ENCODE measurements at places on chromosomes 11 and 22.

DNA sequence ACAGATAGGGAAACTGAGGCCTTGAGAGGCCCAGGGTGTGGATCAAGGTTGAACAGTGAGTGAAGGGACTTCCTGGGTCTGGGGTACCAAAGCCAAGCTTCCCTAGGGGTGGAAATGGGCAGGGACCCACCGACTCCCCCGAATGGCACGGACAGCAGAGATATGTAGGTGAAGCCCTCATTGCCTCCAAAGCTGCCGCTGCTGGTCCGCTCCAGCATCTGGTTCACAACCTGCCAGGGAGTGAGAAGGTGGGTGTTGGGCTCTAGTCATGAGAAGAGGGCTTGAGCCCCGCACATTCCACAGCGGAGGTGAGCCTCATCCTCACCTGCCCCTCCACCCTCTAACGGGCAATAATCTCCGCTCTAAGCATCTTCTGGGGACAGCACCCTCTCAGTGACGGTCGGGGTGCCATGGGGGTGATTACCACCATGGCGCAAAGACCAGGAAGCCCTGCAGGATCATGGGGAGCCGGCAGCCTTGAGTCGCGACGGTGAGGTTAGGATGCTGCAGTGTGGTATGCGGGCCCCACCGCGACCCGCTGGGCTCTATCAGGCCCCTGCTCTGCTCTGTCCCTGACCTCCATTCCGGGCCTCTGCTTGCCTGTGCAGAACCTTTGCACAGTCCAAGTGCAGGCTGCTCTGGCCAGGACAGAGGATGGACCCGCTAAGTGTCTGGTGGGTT is 10.8 kb downstream of the ALDH3B2 start:
- DNase-seq = no peak

DNA sequence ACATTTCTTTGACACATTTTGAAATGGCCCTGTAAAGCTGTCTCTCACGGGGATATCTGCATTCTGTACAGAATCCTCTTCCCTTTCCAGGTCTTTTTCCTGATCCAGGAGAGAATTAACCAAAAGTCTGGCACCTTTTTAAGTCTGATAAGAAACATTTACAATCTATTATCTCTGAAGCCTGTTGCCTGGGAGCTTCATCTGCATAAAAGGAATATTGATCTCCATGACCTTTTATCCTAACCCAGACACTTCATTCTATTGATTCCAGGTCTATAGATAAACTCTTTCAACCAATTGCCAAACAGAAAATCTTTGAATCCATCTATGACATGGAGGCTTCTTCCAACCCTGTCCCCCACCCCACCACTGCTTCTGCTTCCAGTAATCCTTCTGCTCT is 33.7 kb upstream of the EI24 start:
- no peak for DNase-seq

- DNase-seq = no peak
Measured at GRCh38 chr11:122754553-122755322, 83.6 kb upstream of the CRTAM start.

DNA sequence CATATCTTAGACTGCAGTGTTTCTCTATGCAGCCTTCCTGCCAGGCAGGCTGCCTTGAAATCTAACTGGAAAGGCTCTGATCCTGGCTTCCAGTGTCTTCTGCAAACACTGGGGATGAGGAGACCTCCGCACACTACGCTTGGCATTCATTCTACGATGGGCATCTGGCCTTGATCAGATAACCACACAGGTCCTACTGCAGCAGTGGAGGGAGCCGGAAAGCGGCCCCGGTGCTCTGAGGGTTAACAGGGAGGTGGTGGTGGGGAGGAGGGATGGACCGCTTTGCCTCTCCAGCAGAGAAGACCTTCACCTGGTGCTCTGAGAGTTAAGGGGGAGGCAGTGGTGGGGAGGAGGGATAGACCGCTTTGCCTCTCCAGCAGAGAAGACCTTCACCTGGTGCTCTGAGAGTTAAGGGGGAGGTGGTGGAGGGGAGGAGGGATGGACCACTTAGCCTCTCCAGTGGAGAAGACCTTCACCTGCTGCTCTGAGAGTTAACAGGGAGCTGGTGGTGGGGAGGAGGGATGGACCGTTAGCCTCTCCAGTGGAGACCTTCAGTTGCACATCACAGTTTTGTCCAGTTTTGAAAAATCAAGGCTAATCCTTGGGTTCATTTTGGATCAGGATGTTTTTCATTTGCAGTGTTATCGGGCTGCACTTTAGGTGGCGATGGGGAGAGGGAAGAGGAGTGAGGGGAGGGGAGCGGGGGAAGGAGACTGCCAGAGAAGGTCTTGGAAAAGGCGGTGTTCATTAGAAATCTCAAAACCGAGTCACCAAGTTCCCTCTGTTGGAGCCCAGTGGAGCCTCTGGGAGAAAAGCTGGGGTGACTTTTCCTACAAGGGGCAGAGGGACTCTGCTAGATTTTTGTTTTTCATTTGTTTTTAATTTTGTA is 5.6 kb downstream of the GAL start:
- no peak for DNase-seq

- DNase-seq = no peak
Measured at GRCh38 chr11:47171856-47172255, 4.8 kb downstream of the ARFGAP2 start.

GRCh38 chr11:32172041-32172847 is 81.4 kb downstream of the RCN1 start:
- no peak for DNase-seq

GRCh38 chr11:64568584-64569140 is 22.4 kb upstream of the SLC22A12 start:
- no peak for DNase-seq

DNA sequence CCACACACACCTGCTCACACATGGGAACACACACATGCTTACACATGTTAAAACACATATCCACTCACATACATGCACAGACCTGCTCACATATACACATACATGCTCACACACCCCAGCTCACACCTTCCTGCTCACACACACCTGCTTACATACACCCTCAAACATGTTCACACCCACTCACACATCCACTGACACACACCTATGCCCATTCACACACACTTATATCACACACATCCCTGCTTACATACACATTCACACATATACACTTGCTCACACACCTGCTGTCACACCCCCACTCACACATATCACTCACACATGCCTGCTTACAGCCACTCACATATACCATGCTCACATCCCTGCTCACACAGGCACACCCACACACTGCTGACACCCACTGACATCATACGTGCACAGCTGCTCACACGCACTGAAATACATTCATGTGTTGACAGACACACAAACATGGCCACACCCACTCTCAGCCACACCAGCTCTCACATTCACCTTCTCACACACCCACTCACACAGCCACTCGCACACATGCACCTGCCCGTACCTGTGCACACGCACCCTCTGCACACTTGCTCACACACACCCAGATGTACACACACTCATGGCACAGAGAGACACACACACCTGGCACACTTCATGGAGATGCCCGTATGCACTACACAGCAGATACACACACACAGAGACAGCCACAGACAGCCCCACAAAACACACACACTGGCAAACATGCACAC is 5.7 kb upstream of the MYBPC3 start:
- no peak for DNase-seq

- DNase-seq = no peak
Measured at GRCh38 chr11:28168718-28169117, 60.5 kb downstream of the METTL15 start.

DNA sequence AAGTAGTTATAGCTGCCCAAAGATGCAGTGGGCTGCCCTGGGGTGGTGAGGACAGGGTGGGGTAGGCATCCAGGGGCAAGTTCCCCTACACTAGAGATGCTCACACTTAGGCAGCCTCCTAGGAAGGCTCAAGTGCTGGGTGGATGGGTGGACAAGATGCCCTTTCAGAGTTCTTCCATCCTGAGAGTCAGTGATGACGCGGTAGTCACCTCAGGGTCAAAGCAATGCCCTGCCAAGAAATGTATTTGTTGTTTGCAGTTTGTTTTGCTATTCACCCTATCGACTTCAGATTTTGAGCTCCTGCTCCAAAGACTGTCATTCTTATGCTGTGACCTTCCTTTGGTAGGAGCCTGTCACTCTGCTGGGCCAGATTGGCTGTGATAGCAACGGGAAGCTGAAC is 18.9 kb downstream of the POLA2 start:
- no peak for DNase-seq

- DNase-seq = no peak
Measured at GRCh38 chr11:107651672-107652071, 60.2 kb downstream of the SLN start.

DNA sequence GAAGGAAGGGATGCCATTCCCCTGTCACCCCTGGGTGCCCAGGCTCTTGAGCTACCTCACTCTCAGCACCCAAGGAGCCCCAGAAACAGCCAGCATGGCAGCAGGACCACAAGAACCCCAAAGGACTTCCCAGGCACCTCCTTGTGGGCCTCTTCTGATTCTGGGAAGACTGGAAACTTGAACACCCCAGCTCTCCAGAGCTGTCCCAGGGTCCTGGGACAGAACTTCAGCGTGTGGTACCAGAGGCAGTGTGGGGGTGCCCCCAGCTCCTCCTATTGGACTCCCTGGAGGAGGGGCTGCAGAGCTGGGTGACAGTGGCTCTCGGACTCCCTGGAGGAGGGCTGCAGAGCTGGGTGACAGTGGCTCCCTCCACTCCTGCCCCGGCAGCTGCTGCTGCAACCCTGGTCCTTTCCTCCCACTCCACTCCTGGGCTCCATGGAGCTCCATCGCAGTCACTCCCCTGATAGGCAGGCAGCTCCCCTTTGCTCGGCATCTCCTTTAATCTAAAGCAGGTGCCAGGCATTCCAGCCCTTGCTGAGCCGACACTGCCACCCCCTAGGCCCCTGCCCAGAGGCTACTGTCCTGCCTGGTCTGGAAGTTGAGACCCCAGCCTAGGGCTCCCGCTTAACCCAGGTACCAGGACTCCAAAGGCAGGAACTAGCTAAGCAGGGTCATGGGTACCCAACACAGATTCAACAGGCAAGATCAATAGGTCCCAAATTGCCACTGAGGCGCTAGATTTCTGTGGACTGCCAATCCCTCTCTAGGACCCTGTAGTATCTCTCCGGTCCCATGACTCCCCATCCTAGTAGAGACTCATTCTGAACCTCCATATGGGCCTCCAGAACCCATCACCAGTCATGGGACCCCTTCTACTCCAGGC is 2.7 kb downstream of the BCL9L start:
- DNase-seq = no peak

DNA sequence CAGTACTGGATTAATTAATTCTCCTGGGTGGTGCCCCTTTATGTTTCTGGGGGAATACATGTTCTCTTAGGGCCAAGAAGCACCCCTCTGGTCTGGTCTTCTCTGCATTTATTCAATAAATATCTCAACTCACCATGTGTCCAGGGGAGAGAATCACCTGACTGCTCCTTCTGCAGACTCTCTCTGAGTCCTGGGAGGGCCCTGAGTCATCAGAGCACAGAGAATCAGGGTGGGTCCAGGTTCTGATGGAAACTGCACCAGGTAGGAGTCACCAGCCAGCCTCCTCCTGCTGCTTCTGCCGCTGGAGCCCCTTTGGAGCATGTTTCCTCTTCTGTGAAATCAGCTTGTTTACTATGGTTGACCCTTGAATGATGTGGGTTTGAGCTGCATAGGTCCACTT is 107.7 kb upstream of the PLET1 start:
- no peak for DNase-seq

DNA sequence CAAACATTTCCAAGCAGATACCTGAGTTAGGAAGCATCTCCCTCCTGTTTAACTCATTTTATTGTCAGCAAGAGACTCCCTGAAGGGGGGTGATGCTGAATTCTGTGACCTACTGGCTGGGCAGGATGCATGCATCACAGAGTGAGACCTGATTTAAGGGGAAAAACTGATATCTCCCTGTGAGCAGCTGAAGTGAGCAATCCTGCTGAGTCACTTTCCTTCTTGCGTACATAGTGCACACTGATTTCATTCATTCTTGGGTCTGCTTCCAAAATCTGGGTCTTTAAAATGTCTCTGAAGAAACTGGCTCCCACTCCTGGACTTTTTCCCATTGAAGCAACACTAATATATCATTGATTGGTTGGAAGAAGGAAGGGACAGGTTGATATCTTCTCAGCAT is 23.3 kb downstream of the P4HA3 start:
- DNase-seq = no peak

DNA sequence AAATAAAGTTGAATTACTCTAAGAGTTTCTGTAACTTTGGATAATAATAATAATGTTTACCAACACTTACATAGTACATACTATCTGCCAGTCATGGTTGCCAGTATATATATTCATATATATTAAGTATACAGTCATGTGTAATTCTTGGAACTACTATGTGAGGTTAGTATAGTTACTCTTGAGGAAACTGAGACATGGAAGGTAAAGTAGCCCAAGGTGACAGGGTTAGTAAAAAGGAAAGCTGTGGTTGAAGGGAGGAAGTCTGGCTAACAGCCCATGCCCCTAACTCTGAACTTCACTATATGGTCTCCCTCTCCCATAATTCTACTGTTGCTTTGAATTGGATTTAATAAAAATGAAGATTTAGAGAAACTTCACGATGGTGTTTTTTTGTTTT is 24.9 kb downstream of the FDX1 start:
- no peak for DNase-seq

DNA sequence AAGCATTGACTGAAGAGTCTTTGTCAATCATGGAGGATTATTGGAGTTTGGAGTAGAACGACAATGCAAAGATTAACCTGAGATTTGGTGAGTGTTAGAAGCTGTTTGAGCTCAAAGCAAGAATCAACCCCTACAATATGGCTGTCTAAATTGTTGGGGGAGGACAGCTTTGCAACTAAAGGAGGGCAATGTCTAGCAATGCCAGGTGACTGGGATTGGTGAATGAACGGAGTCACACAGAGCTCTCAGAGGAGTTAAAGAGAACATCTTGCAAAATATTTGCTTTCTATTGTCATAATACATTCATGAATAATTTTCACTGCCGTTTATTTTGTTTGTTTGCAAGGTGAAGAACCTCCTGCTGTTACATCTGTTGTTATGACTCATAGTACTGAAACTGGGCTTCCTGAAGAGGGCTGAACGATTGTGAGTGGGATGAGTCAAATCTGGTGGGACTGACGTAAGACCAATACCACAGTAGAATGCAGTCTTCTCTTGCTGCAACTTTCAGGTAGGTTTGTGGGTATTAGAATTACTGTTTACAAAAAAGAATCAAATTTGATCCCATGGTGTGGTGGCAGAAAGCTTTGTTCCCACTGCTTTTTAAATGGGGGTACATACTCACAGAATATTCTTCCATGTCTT is 281.9 kb downstream of the CADM1 start:
- no peak for DNase-seq

DNA sequence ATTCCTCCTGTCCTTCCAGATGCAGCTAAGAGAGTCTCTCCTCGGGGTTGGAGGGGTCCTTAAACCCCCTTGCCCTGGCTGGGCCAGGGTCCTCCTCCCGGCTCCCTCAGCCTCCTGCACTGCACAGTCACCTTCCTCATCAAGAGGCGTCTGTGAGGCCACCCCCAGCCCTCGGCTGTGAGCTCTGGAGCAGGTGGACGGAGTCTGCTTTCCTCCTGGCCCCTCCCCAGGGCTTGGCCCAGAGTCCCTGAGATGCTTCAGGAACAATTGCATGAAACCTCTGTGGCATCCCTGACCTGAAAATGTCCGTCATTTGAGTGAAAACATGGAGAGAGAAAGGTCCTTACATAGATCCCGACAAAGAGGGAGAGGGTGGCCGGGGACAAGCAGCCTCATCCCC is 6.7 kb upstream of the FGF3 start:
- DNase-seq = no peak

- no peak for DNase-seq
Measured at GRCh38 chr11:119188067-119188466, 2.8 kb downstream of the NHERF4 start.

GRCh38 chr22:47839595-47840227 is 1077.3 kb downstream of the TBC1D22A start:
- DNase-seq = no peak

- DNase-seq = no peak
Measured at GRCh38 chr11:31805629-31806185, 5.4 kb downstream of the PAX6 start.

Measured in activated CD8-positive, alpha-beta memory T cell treated with anti-CD3 and anti-CD28 coated beads for 1 hour (primary cell).